Activated CD8-positive, alpha-beta memory T cell treated with anti-CD3 and anti-CD28 coated beads for 1 hour (primary cell): ENCODE measurements at places on chromosomes 5 and 9.

DNA sequence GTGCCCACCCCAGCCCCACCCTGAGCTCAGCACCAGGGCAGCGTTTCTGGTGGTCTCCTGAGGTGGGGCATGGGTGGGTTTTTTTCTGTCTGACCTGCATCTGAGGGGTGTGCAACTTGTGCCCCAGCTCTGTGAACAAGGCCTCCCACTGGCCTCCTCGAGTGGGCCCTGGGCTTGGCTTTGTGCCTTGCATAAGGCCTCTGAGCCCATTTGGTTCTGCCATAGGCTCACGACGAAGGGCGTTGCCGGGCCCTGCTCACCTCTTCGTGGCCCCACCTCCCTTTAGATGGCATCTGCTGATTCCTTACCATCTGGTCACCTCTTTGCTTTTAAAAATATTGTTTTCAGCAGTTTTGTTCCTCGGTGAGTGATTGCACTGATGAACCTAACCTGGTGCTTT is 127.1 kb upstream of the COL5A1 start:
- no peak for DNase-seq

DNA sequence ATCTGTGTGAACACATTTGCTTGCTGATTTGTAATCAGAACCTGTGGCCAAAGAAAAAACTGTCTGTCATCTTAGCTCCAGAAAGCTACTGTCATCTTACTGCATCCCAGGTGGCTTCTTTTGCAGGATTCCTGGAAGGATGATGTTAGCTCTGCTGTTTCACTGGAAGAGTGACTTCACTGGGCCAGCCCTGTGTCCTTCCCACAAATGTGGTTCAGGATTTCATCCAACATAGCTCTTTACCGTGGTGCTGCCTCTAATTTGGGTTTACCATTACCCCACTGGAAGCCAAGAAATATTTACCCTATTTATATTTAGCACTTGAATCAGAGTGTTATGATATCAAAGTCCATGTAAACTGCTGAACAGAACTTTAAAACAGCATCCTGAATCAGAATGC is 501.0 kb downstream of the GADD45G start:
- DNase-seq = no peak

DNA sequence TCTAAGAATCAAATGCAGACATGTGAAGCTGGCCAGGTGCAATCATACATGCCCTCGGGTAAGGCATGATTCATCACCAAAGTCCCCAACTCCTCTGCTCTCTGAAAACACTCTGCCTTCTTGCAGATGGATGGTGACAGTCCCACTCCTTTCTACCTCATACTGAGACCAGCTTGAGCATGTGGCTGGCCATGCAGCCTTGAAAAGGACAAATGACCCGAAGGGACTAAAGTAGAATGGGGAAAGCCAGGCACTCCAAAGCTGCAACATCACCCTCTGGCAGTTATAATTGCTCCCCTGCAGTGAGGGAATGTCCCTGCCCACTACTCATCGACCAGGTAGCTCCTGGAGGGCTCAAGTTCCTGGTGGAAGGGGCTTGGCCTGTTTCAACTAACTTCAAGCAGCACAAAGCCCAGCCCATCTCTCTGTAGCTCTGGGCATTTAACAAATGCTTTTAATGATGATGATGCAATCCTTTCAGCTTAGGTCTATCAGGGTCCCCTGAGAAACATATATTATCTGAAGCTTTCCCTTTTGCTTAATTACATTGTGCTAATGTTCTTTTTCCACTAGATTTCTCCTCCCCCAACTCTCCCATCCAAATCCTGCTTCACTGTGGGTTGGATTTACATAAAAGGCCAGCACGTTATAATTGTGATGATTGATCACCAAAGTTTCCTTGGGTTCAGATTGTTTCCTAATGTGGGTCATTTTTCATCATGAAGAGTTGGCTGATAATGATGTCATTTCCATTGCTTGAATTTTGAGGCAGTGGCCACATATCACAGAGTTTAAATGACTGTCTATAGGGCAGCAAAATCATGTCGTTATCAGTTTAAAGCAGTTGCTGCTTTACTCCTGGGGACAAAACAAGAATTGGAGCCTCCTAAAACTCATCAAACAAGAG is 436.5 kb upstream of the SLC30A5 start:
- no peak for DNase-seq

- no peak for DNase-seq
These were observed 20.9 kb downstream of the WHRN start for GRCh38 chr9:114484215-114484853.

DNA sequence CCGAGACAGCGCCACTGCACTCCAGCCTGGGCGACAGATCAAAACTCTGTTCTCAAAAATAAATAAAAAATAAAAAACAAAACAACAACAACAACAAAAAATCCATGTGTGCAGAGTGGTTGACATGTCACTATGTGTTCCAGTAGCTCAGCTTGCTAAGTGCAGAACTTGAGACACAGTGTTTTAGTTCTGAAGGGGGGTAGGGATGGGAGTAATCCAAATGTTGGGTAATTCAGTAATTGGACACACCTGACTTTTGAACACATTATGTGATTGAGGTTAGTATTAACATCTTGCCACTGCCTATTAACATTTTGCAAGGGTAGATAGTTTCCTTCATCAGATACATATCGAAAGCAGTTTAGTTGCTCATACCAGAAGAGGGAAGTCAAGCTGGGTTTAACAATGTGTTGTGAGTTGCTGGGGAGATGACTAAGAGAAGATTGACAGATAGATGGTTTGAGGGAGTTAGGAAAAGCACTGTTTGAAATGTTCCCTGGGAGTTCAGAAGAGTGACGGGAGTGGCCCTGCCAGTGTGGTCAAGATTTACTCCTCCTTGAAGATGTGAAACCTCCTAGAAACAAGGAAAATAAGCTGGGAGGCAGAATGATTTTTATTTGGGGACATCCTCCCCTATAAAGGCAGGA is 928 bp downstream of the HACD4 start:
- DNase-seq = no peak

DNA sequence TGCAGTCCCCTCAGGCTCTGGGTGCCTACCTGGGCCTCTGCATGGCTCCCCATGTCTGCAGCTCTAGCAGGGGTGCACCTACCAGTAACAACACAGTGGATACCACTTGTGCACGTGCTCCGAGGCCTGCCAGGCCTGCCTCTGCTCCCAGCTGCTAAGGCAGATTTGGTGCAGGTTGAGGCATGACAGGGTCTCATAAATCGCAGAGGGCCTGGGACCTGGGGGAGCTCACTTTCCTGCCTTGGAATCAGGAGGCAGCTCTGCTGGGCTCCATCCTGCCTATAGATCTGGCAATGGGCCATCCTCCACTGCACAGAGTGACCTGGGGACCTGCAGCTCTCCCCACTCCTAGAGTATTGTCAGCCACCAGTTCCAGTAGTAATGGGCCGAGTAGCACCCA is 121.9 kb upstream of the CXCL14 start:
- no peak for DNase-seq

DNA sequence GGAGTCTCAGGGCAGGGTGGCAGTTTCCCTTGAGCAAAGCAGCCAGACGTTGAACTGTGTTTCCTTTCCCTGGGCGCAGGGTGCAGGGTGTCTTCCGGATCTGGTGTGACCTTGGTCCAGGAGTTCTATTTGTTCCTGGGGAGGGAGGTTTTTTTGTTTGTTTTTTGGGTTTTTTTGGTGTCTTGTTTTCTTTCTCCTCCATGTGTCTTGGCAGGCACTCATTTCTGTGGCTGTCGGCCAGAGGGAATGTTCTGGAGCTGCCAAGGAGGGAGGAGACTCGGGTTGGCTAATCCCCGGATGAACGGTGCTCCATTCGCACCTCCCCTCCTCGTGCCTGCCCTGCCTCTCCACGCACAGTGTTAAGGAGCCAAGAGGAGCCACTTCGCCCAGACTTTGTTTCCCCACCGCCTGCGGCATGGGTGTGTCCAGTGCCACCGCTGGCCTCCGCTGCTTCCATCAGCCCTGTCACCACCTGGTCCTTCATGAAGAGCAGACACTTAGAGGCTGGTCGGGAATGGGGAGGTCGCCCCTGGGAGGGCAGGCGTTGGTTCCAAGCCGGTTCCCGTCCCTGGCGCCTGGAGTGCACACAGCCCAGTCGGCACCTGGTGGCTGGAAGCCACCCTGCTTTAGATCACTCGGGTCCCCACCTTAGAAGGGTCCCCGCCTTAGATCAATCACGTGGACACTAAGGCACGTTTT is 3.5 kb upstream of the PHYHD1 start:
- no peak for DNase-seq

GRCh38 chr9:116049456-116049855 is 104.1 kb upstream of the PAPPA start:
- DNase-seq = no peak

- DNase-seq = no peak
These were observed 5.8 kb upstream of the CRHBP start for GRCh38 chr5:76947082-76947503.

DNA sequence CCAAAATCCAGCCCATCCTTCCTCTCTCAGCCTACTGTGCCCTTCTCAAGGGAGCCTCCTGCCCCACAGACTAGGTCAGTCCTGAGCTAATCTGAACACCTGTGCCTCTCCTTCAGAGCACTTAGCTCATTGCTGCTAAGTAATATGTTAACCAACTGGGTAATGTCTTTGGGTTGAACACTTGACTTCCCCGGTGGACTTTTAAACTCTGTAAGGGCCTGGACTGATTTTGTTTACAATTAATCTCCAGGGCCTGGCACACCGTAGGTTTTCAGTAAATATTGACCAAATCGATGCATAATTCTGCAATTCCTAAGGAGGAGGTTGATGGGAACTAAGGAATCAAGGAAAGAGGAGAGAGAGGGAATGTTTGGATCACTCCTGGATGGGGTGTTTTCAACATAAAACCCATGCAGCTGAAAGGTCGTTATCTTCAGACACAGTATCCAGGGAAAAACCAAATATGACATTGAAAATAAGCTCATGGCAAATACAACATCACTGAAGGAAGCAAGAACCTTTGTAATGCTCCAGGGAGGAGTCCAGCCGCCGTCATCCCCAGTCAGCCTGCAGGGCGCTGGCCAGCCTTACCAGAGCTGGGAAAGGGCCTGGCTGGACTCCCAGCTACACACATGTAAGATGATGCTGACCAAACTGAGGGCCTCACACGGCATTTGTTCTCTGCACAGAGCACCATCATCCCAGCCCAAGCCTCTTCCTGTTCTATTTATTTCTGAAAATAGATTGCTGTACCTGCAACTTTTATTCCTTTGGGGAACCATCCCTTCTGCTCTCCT is 166.3 kb downstream of the C5orf15 start:
- no peak for DNase-seq

- DNase-seq = no peak
These were observed 65.4 kb upstream of the RNF180 start for GRCh38 chr5:64100203-64100602.

- no peak for DNase-seq
These were observed 119.8 kb upstream of the NEK6 start for GRCh38 chr9:124137944-124138335.

GRCh38 chr9:1049641-1050040 is 516 bp upstream of the DMRT2 start:
- DNase-seq = no peak

DNA sequence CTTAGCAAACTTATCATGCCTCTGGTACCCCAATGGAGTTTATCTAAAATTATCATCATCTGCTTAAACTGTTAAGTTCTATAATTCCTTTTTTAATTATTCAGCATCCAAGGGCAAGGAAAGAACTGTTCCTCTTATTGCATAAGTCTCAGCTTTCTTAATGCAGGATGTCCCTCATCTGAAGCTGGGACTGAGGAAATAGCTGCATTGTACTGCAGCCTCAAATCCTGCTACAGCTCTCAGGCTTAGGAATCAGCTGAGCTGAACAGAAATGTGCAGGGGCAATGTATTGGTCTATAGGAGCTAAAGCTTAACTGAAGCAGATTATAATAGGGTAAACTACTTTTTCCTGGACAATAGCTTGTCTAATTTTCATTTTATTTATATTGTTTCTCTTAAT is 48.0 kb downstream of the HAPLN1 start:
- DNase-seq = no peak

- DNase-seq = no peak
These were observed 1.7 kb downstream of the KCNT1 start for GRCh38 chr9:135703726-135704125.

- no peak for DNase-seq
These were observed 112.1 kb downstream of the IRX2 start for GRCh38 chr5:2639425-2639824.

DNA sequence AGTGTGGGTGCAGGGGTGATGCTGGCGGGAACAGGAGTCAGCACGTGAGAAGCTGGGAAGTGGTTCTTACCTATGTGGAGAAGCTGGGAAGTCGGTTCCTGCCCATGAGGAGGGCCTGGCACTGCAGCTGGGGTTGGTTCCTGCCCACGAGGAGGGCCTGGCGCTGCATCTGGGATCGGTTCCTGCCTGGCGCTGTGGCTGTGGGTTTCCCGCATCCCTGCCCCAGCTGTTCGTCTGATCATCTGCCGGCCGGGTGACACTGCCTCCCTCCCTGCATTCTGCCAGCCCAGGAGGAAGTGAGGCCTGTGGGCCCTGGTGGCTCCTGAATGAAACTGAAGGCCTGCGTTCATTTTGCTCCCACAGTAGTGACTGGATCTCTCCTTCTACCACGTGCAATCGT is 5.1 kb downstream of the OBP2A start:
- DNase-seq = no peak

DNA sequence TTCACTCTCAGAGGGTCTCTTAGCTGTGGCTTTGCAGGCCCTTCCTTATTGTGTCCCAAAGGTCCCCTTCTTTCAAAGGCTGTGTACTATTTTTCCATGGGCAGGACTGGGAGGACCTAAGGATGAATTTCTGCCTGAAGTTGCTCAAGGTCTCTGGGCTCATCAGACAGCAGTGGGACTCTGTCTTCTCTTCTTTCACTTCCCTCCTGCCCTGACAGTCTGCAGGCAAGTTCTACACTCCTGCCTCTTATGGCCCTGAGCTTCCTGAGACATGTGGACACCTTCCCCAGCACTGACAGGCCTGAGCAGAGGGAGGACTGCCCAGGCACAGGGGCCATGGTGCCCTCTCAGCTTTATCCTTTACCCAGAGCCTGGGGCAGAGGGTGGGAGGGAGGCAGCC is 14.8 kb downstream of the ENHO start:
- DNase-seq = no peak

GRCh38 chr5:12959713-12960112 is 984.8 kb downstream of the DNAH5 start:
- no peak for DNase-seq

DNA sequence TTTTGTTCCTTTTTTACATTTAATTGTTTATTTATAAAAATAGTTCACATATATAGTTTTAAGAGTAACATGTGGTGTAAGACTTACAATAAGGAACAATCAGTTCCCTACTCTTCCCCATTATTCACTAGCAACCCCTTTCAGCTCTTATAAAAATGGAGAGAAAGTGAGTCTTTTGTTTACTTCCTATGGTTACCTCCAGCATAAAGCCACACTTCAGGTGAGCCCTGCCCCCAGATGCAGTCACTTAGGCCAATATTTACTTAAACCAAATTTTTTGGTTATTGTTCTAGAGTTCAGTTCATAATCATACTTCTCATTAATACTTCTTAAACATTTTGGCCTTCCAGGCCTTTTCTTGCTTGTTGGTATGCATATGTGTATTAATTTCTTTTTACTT is 33.7 kb downstream of the UBE2R2 start:
- no peak for DNase-seq
